Renal cortical epithelial cell (primary cell): ENCODE measurements at places on chromosomes 1 and 21.
A peak's percentile ranks its signal among the peaks of the same experiment; 100 is the strongest.

GRCh38 chr1:40167317-40167716, 6.1 kb downstream of the RLF start:
- DNase-seq = no peak

DNA sequence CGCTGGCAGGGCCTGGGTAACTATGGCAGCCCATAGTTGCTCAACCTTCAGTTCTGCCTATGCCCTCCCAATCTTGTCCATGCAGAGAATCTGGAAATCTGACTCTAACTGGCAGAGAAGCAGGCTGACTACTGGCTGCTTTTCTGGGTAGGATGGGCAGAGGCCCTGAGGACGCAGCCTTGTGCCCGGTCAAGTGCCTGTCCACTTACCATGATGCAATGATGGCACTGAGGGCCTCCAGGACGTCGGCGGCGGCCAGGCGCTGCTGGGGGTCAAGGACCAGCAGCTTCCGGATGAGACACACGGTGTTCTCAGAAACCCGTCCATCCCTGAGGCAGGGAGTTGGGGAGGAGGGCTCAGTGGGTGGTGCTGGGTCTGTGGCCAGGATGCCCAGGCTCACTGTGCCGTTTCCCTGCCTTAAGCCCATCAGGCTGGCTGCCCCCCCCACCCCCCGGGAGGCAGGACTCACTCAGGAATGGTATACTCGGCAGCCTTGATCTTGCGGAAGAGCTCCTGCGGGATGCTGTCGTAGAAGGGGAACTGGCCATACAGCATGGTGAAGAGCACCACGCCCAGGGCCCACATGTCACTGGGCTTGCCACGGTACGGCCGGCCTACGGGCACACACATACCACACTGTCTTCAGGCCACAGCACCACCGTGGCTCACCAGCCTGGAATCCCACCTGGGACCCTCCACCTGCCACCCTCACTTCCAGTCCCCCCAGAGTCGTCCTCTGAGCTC, 20.4 kb upstream of the EVA1B start:
- DNase-seq = no peak

- DNase-seq = peak; percentile 62
Observed at GRCh38 chr1:53956308-53957168, 10.4 kb downstream of the LRRC42 start.

GRCh38 chr1:1398677-1399186, 403 bp downstream of the CCNL2 start:
- DNase-seq = no peak

DNA sequence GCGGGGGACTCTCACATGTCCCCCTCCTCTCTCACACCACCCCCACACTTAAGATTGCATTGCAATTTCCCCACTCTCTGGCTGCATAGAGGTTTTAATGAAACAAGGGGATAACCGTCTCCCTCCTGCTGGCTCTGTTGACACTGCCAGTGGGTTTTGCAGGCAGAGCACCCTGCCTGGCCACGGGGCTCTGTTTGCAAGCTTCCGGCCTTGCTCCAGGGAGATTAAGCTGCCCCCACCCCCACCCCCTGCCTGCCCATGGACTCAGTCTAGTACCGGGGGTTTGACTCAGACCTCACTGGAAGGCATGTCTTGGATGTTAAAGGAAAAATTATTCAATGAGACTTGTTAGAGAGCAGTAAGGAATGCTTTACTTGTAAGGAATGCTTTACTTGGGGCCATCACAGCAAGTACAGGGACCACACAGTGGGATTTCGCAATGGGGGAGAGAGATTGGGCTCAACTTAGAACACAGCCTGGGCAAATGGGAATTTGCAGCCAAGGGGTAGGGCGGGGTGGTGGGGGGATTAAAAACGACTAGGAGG, 101.0 kb downstream of the AJAP1 start:
- DNase-seq = peak; percentile 85

- DNase-seq = no peak
Observed at GRCh38 chr1:151846062-151846568, 6.5 kb upstream of the C2CD4D start.

- peak; percentile 71 for DNase-seq
Observed at GRCh38 chr1:172238965-172239364, 181.5 kb upstream of the C1orf105 start.

DNA sequence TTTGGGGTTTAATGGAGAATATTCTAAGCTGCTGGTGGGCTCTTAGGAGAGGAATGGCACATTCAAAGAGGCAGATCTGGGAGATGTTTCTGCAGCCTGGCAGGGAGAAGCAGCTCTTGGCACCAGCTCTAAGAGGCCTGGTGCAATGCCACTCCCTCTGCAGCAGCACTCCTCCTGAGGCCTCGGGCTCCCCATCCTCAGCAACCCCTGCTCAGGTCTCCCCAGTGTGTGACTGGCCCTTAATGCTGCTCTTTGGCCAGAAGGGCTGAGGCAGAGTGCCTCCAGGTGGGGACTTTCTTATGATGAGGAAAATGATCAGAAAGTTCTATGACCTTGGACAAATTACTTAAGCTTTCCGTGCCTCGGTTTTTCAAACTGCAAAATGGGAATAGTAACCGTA, 55.5 kb downstream of the MAB21L3 start:
- DNase-seq = no peak

- DNase-seq = no peak
Observed at GRCh38 chr1:62937634-62938296, 153.8 kb downstream of the ATG4C start.

DNA sequence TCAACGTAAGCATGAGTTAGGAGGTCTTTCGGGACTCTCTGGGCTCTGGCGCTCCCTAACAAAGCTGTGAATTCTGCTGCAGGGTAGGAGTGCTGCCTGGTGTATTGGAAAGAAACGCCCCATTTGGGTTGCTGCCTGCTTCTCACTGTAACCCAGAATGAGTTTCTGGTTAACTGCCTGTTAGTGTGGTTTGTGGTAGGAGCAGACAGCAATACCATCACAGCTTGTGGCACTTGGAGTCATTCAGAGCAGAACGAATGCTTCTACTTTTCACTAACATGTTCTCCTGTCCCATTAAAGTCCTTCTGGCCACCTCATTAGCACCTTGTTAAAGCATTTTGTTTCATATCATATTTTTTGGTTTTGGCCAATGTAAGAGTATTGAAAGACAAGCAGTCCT, 18.1 kb downstream of the MAP3K7CL start:
- peak; percentile 75 for DNase-seq

- DNase-seq = no peak
Observed at GRCh38 chr1:183075861-183076260, 52.6 kb downstream of the LAMC1 start.
